ENCODE measurements at places on chromosomes 5 and 9. TPM values are rescaled to one million over a fixed set of nuclear protein-coding genes. Genes with fewer than 3 reads are reported as not detected.

The QRFP gene
- not detected for polyA plus RNA-seq

The DMGDH gene
- not detected for polyA plus RNA-seq

The GFI1B gene
- not detected for polyA plus RNA-seq

The SPATA31D4 gene
- not detected for polyA plus RNA-seq

The PCDHGA1 gene
- not detected for polyA plus RNA-seq

The C9orf43 gene
- polyA plus RNA-seq = 0.60 TPM

The DAB2IP gene
- 52.4 TPM for polyA plus RNA-seq

The C5orf24 gene
- 15.0 TPM for polyA plus RNA-seq

The PCDHGA9 gene
- not detected for polyA plus RNA-seq

The TNFAIP8 gene
- 55.8 TPM for polyA plus RNA-seq

The MEIKIN gene
- 0.31 TPM for polyA plus RNA-seq

The ESM1 gene
- polyA plus RNA-seq = not detected

The RLN2 gene
- polyA plus RNA-seq = not detected

The SPATA31A7 gene
- polyA plus RNA-seq = not detected

The CAMK2A gene
- not detected for polyA plus RNA-seq

The SOHLH1 gene
- polyA plus RNA-seq = not detected

The ANKRD31 gene
- polyA plus RNA-seq = not detected

The ZBED3 gene
- 4.3 TPM for polyA plus RNA-seq

The IFNE gene
- polyA plus RNA-seq = not detected

The IFNK gene
- not detected for polyA plus RNA-seq
